LHCN-M2 (cell line): ENCODE measurements at places on chromosomes 16 and 17. TPM values are rescaled to one million over a fixed set of nuclear protein-coding genes. Genes with fewer than 3 reads are reported as not detected.

- peak; percentile 91 for DNase-seq
Measured at GRCh38 chr17:46742565-46743270, 75.8 kb downstream of the WNT3 start.

GRCh38 chr17:19383681-19384470 lies 3.1 kb downstream of the MFAP4 start:
- DNase-seq: no peak

DNA sequence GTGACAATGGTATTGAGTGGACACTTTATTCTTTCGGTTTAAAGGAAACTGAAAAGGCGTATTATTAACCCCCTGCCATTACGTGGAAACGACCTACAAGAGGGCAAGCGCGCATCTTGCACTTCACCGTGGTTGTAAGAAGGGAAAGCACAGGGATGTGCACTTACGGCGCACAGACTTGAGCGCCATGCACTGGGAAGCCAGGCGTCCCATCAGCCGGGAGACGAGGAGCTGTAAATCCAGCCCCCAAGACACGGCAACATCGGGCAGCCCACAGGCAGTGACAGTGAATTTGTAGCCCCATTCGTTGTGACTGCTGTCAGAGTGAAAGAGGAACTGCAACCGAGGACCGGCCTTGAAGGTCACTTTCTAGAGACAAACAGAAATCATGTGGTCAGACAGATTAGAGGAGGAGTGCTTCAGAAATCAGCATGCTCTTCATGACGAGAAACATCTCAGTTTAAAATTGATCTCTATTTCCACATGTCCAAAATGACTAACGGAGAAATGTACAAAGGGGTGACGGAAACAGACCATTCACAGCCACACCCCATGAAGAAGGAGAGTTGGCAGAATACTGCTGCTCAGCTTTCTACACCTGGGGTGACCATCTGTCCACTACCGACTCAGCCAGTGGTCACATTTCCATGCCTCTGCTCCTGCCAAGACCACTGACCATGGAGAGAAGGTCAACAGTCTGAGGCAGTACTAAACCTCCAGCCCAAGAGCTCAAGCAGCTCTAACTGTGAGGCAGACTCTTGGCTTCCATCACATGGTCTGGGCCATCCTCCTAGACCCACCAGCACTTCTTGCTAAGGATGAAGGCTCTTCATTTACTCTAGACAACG lies 68.6 kb downstream of the ZZEF1 start:
- no peak for DNase-seq

DNA sequence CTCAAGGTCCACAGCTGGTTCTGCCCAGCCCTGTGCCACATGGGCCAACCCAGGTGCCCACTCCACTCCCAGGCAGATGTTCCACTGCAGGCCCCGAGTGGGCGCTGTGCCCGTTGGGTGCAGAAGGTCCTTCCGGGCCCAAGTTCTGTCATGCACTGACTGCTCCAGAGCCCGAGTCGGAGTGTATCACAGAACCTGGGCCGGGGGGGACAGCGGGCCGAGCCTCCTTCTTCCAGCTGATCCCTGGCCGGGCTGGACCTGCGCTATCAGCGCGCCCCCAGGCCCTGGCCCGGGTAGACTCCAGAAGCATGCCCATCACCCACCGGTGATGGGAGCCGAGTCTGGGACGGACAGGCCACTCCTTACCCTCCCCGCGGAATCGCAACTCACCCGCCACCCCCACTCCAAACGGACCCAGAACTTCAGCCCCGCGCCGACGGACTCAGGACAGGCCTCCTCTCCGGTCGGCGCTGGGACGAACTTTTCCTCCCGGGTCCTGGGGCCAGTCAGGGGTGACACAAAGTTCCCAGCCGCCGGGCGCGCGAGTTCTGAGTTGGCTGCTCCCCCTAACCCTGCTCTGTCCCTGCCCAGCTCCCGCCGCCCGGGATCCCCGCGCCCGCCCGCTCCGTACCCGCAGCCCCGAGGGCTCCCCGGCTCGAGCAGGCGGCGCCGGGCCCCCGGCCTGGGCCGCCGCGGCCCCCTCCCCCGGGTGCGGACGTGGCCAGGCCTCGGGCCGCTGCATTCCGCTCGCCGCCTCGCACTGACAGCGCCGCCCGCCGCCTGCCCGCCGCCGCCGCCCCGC lies at the start of gene COPZ2:
Gene COPZ2 (minus strand): TSS at position 762 of the 802 bp plus-strand sequence. CDS start 20 bp downstream, at position 742.
- peak; percentile 75 for DNase-seq

- no peak for DNase-seq
Measured at GRCh38 chr17:8881606-8882005, 14.1 kb upstream of the PIK3R6 start.

- DNase-seq: no peak
Measured at GRCh38 chr17:16352667-16353316, 477 bp downstream of the CENPV start.

- DNase-seq: no peak
Measured at GRCh38 chr17:8563024-8563776, 67.3 kb downstream of the MYH10 start.

GRCh38 chr16:56617212-56618085 lies 8.1 kb upstream of the MT1E start:
- DNase-seq: peak; percentile 80

- DNase-seq: no peak
Measured at GRCh38 chr17:50815400-50815799, 20.0 kb upstream of the WFIKKN2 start.

GRCh38 chr17:4232168-4232813 lies 31.5 kb downstream of the ANKFY1 start:
- DNase-seq: peak; percentile 58

DNA sequence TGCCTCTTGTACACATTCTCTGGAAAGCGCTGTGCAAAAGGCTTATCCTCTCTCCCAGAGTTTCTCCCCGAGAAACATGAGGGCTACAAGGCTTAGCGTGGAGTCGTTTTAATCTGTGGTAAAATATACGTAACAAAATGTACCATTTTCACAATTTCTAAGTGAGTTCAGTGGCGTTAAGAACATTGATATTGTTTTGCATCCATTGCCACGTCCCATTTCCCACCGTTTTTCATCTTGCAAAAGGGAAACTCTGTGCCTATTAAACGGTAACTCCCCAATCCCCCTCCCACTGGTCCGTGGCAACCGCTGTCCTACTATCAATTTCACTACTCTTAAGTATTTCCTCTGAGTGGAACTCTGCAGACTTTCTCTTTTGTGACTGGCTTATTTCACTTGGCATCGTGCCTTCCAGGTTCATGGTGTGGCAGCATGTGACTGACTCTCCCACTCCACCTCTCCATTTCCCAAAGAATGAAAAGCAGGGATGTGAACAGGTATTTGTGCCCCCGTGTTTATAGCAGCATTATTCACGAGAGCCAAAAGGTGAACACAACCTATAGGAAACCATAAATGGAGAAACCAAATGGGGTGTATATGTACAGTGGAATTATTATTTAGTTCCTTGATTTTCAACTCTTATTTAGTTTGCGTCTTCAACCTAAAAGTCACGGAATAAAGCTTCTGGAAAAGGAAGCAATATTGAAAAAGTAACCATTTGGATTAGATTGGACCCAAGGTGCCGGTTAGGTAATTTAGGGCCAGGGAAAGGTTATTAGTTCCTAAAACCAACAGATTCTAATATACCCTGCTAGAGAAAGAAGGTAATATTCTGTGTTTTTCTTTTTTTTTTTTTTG lies 1.1 kb upstream of the USP32 start:
- DNase-seq: peak; percentile 77

DNA sequence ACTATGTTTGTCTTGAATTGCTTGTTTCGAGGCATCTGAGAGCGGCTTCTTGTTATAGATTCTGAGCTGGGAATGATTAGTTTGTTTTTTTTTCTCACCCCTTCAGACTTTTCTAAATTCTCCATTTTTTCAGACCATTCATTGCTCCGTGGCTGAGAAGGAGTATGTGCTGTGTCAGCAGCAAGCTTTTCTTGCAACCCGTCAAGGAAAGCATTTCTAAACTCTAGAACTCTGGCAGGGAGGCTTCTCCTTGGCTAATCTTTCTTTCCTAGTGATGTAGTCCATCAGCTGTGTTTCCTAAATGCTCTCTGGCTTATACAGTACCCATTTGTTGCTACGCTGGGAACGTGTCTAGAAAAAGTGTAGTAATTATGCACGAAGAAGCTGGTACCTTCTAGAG lies 133.5 kb downstream of the FTO start:
- no peak for DNase-seq

GRCh38 chr17:63707151-63707550 lies 7.2 kb upstream of the LIMD2 start:
- DNase-seq: no peak

GRCh38 chr16:54654429-54654828 lies 276.2 kb upstream of the IRX5 start:
- peak; percentile 43 for DNase-seq

GRCh38 chr16:27235055-27235937 lies 32.0 kb downstream of the KDM8 start:
- peak; percentile 79 for DNase-seq

- DNase-seq: peak; percentile 80
Measured at GRCh38 chr16:10971560-10971961, 27.2 kb downstream of the CLEC16A start.

DNA sequence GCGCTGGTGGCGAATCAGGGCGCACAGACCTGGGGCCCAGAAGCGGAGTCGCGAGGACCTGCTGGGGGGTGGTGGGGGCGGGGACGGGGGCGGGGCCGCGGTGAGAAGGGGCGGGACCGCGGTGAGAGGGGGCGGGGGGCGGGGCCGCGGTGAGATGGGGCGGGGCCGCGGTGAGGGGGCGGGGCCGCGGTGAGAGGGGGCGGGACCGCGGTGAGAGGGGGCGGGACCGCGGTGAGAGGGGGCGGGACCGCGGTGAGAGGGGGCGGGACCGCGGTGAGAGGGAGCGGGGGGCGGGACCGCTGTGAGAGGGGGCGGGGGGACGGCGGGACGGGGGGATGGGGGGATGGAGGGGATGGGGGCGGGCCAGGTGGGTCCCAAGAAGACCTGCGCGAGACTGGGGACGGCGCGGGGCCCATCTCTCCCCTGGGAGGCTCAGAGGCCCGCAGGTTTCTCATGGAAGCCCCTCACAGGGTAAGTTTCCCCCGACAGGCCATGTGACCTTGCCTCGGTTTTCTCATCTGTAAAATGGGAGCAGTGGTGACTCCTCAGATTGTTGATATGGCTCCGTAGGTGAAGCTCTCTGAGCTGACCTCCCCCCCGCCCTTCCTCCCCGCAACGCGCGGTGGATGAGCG lies 28.6 kb upstream of the DBNDD1 start:
- DNase-seq: no peak

- no peak for DNase-seq
Measured at GRCh38 chr17:44722254-44722653, 13.8 kb downstream of the DBF4B start.

- DNase-seq: no peak
Measured at GRCh38 chr17:73262676-73263642, 1.3 kb upstream of the CPSF4L start.

- peak; percentile 17 for DNase-seq
Measured at GRCh38 chr17:81341516-81342268, 46.6 kb upstream of the SLC38A10 start.

DNA sequence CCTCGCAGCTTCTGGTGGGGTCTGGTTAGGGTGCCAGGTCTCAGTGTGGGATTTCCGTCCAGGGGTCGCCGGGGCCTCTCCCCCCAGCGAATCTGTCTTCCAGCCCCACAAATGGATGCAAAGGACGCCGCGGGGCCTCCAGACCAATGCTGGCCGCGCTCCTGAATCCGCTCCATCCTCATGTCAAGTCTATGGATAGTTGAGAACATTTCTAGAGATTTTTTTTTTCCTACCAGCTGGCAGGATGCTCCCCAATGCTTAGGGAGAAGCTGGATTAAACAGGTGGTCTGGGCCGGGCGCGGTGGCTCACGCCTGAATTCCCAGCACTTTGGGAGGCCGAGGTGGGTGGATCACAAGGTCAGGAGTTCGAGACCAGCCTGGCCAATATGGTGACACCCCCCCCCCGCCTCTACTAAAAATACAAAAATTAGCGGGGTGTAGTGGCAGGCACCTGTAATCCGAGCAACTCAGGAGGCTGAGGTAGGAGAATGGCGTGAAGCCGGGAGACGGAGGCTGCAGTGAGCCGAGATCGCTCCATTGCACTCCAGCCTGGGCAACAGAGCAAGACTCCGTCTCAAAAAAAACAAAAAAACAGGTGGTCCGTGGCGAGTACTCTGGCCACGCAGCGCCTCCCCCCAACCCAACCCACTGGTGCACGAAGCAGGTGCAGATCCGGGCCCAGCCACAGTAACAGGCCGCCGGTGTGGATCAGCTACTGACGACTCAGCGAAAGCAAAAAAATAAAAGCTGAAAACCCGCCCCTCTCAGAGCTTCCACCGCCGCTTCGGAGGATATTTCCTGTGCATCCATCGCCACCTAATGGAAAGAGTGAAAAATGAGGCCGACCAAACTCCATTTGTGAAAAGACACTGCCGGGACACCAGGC lies 1.1 kb upstream of the NXN start:
- DNase-seq: peak; percentile 84

GRCh38 chr16:75000481-75001081 lies 1.8 kb downstream of the ZNRF1 start:
- peak; percentile 6 for DNase-seq

FASN gene
- total RNA-seq: 69.0 and 69.2 TPM in 2 replicates

EVI2B gene
- 6.3 and 10.6 TPM in 2 replicates for total RNA-seq

RNF227 gene
- total RNA-seq: 6.9 and 14.2 TPM in 2 replicates

C17orf113 gene
- 0.29 TPM in 1 of 2 replicates, not detected in the other for total RNA-seq

PRCD gene
- 0.06 and 0.86 TPM in 2 replicates for total RNA-seq

FAHD1 gene
- 58.8 and 64.9 TPM in 2 replicates for total RNA-seq

FAM20A gene
- total RNA-seq: not detected in 2 replicates

DLX4 gene
- 0.06 TPM in 1 of 2 replicates, not detected in the other for total RNA-seq

WNK4 gene
- total RNA-seq: not detected in 2 replicates

MGAT5B gene
- 0.06 and 0.23 TPM in 2 replicates for total RNA-seq

AIPL1 gene
- total RNA-seq: not detected in 2 replicates

KRTAP9-8 gene
- not detected in 2 replicates for total RNA-seq

CSF3 gene
- total RNA-seq: 5.1 and 6.7 TPM in 2 replicates

PRSS33 gene
- not detected in 2 replicates for total RNA-seq

TMEM100 gene
- total RNA-seq: 8.7 and 12.1 TPM in 2 replicates
